ENCODE measurements at places on chromosomes 3 and 15.

DNA sequence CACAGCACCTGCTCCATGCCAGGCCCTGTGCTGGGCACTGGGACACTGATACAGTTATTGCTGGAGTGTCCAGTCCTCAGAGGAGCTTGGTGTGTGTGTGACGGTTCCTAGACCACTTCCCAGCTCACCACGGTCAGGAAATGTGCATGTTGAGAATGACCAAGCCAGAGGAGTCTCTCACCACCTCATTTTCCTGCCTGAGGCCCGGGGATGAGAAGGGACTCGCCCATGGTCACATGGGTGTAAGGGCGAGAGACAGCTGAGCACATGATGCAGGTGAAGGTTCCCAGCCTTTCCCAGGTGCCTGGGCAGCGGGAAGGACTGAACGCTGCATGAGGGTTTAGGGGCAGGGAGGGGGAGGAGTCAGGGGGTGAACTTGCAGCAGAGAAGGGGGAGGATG is 180.9 kb upstream of the TLE3 start:
- DNase-seq = no peak

DNA sequence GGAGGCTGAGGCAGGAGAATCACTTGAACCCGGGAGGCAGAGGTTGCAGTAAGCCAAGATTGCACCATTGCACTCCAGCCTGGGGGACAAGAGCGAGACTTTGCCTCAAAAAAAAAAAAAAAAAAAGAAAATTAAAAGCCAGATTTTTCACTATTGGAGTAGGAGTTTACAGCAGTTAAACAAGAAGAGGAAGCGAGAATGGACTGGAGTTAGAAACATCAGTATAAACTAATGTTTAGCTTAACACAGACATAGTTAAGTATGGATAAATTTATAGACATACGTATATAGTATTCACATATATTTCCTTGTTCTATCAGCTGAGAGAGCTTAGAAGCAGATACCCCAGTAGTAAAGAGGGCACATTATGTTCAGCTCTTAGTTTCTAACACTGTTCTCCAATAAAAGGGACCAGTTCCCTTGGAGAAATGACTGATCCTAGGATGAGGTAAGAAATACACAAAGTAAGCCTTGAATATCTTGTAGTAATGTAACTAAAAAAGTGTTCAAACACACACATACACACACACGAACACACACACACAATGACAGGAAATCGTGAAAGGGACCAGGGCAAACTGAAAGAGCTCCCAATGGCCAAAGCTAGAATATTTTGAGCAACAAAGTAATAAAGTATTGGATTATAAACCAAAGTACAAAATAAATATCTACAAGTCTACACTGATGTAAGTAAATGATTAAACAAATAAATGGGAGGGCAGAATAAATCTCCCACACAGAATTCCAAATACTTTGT is 25.1 kb downstream of the PIK3CB start:
- DNase-seq = no peak

DNA sequence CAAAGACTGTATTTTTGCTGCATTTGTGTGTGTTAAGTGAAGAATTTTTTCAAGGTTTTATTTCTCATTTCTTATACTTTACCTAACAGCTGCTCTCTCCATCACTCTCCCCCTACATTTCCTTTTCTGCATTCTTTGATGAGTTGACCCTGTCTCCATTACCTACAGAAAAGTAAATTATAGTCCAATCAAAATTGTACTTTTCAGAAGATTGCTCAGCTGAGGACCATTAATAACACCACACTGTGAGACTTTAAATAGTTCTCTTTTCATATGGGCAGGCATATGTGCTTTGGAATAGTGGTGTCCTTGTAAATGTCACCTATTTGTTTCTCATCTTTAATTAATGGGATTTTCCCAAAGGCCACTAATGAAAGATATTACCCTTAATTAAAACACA is 234.7 kb upstream of the GPR149 start:
- DNase-seq = no peak

GRCh38 chr15:22942877-22943276 is 37.3 kb downstream of the CYFIP1 start:
- DNase-seq = no peak

DNA sequence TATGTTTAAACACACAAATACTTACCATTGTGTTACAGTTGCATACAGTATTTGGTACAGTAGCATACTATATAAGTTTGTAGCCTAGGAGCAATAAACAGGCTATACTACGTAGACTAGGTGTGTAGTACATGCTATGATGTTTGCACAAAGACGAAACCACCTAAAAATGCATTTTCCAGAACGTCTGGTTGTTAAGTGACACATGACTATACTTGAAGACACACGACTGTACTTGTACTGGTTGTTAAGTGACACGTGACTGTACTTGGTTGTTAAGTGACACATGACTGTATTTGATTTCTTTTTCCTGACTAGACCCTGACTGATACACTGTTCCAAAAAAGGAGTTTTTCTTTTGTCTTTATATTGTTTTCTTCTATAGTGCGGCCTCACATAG is 34.1 kb downstream of the RAB8B start:
- no peak for DNase-seq

DNA sequence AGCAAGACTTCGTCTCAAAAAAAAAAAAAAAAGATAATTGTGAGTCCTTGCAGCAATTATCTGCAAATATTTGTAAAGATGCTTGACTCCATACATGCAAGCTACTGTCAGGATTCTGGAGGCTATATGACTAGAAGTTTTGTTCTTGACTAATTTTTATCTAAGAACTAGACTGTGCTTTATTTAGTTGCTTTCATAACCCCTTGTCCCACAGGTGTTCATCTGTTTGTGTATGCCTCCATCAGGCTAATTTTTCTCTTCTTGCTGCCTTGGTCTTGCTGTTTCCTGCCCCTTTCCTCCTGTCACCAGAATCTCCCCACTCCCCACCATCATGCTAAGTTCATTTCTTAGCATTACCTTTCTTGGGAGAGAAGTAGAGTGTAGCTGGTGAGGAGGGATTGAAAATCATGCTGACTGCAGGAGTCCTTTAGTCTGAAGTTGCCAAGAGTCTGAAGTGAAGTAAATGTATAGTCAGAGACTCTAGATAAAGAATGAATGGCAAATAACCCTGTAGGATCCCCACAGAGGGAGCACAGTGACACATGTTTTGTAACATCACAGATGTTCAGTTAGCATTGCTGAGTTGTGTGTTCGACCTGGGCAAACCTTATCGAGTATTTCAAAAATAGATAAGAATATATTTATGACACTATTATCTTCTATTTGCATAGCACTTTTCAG is 12.5 kb downstream of the ST3GAL6 start:
- DNase-seq = no peak
